ENCODE measurements at places on chromosomes 4 and X.
A peak's percentile ranks its signal among the peaks of the same experiment; 100 is the strongest.

- no peak for DNase-seq
Observed at GRCh38 chrX:153443476-153444332, 2.2 kb downstream of the TREX2 start.

DNA sequence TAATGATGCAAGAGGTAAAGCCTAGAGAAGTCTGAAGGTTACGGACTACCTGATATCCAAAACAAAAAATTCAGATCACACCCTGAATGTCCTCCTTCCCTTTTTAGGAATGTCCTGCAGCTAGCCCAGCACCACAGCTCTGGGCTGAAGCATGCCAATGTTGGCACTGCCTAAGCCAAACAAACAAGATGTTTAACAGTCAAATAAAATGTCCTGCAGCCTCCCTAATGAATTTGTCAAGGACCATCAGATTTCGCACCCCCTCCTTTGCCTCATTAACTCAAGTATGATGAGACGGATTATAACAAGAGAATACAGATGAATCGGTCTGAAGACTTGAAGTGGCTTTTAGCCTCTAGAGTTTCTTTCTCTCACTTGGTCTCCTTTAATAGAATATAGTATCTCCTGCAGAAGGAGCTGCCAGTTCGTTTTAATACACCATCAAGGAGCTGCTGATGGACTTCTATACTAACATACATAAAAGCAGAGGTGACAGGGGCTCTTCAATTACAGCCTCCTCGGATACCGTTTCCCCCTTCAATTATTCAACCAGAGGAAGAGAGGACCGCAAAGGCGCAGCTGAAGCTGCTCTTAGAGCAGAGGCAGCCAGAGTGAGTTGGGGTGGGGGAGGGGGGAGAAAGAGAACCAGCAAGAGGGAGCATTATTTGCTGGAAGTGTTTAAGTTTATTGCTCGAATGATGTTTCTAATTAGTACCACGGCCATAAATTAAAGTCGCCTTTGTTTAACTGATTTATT is 3.0 kb upstream of the MAB21L2 start:
- no peak for DNase-seq

- no peak for DNase-seq
Observed at GRCh38 chrX:118353081-118353850, 7.4 kb downstream of the WDR44 start.

- no peak for DNase-seq
Observed at GRCh38 chrX:71581210-71581609, 3.0 kb downstream of the GCNA start.

DNA sequence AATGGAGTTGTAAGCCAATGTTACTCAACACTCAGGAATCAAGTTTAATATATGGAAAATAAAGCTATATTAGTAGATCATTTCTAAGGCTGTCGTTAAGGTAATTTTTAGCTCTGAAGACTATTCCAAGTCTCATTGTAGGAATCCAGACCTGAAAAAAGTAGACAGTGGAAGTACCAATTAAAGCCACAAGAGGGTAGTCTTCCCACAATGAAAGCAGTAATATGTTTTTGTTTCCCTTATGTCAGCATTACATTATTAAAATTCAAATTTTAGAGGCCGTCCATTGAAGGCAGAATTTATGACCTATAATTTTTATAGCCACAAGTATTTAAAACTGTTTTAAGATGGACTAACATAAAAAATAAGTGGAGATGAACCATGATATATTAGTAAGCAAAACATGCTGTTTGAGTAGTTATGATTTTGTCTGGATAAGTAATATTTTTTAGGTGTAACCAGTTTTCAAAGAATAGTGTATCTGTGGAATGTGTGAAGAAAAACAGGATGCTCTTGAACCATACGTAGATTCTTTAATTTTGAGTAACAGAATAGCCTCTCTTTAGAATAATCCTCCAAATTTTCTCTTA is 372.6 kb upstream of the TECRL start:
- DNase-seq = no peak

GRCh38 chr4:109323348-109323747 is 20.9 kb upstream of the COL25A1 start:
- DNase-seq = no peak

- no peak for DNase-seq
Observed at GRCh38 chrX:147739196-147739595, 172.5 kb upstream of the FMR1 start.

GRCh38 chr4:87532907-87533306 is 3.7 kb upstream of the SPARCL1 start:
- no peak for DNase-seq

DNA sequence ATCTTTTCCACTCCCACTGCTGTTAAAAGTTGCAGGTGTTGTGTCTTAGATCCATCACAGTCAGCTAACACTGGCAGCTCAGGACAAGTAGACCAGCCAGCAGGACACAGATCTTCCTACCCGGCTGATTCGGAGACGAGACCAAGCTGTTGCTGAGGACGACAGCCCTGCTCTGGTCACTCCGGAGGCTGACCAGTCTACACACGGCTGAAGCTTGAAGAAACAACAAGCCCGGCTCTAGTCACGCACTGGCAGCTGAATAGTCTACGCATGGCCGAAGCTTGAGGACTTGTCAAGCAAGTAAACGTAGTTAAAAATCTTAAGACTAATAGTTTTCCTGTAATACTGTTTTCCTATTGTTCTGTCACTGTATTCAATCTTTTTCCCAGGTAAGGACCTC is 1.8 kb downstream of the ACOX3 start:
- DNase-seq = no peak

GRCh38 chr4:105415281-105415744 is 58.5 kb downstream of the PPA2 start:
- no peak for DNase-seq

GRCh38 chr4:153916273-153916755 is 127.4 kb upstream of the SFRP2 start:
- DNase-seq = peak; percentile 39

DNA sequence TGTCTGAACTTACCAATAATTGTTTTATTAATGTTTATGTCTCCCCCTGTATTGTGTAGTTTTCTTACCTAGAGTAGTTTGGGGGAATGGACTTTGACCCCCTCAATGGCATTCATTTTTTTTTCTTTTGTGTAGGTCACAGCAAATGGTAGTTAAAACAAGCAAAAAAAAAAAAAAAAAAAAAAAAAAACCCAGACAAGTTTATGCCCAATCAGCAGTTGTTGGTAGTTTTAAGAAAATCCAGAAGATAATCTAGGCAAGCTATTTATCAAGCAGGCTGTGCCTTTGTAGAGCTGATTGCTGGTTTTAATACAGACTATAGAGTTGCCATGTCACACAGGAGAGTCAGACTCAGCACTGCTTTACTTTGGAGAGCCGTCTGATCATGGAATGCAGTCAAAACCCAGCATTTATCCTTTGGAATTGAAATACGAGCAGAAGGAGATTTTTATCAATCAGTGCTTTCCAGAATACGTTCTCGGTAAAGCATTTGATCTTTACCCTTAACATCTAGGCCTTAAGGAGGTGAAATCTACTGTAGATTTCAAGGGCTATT is 16.6 kb downstream of the DCUN1D4 start:
- no peak for DNase-seq

DNA sequence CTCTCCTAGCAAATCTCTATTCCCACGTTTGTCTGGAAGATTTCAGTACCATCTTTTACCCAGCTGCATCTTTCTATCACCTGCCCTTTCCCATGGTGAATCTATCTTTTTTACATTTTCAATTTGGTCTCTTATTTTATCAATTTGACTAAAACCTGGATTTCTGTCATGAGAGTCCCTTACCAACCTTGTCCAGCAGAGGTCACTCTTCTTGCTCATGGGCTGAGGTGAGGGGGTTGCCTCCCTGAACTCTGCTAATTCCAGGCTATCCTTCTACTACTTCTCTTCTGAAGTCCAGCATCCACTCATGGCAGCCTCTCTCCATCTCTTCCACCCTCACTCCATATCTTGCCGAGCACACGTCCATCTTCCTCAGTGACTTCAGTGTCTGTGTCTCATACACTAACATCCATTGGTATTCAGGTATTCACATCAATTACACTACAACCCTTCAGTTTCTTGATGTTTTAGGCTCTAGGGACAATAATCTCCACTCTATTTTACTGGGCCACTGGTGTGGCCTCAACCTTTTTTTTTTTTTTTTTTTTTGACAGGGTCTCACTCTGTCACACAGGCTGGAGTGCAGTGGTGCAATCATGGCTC is 17.8 kb upstream of the ZNF827 start:
- DNase-seq = peak; percentile 26

GRCh38 chr4:174061026-174061425 is 222.4 kb downstream of the FBXO8 start:
- no peak for DNase-seq

GRCh38 chr4:4470208-4470607 is 71.6 kb downstream of the STX18 start:
- DNase-seq = no peak

DNA sequence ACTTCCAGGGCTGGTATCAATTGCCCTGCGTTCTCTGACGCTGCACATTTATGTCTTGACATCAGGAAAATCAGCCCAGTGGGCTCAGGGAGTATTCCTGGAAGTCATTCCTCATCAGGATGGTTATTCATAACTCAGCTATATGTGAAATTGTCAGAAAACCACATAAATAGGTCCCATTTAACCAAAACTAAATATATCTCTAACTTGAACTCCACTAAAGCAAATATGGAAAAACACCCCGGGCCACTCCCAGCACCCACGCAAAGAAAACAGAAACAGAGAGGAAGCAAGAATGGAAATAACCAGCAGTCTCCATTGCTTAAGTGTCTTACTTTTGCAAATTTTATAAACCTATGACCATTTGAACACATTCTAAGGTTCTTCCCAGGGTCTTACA is 112.0 kb downstream of the IRF2 start:
- DNase-seq = no peak

- DNase-seq = no peak
Observed at GRCh38 chrX:70226048-70226447, 8.4 kb upstream of the AWAT1 start.

DNA sequence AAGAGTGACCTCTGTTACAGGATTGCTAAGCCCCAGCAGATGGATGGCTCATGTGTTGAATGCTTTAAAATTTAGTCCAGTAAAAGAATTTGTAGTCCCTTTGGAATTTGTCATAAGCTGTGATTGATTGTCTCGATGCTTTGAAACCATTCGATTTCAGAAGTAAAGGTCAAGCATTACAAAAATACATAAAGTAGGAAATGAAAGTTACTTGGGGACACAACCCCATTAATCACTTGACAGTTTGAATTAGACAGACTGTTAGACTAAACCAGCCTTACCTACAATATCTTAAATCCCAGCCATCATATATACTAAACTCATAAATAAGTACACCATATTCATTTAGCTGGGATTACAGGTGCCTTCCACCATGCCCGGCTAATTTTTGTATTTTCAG is 6.6 kb downstream of the REST start:
- DNase-seq = no peak

DNA sequence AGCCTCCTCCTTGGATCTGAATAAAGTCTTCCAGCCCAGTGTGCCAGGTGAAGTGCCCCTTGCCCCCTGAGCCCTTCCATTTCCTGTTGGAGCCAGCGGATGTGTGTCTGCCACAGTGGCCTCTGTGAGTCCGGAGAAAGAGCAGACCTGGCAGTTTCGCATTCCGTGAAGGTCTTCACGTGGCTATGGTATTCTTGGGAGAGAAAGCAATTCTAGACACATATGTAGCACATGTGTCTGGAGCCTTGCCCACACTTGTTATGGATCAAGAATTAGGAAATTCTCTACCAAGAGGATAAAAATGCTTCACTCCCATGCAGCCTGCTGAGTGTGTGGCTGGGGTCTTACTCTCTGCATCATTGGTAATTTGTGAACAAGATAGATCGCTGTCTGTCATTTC is 130.9 kb downstream of the REPS2 start:
- DNase-seq = no peak

- no peak for DNase-seq
Observed at GRCh38 chr4:36026348-36026880, 217.9 kb downstream of the ARAP2 start.

- DNase-seq = peak; percentile 7
Observed at GRCh38 chrX:21656587-21657317, 1.4 kb downstream of the KLHL34 start.

DNA sequence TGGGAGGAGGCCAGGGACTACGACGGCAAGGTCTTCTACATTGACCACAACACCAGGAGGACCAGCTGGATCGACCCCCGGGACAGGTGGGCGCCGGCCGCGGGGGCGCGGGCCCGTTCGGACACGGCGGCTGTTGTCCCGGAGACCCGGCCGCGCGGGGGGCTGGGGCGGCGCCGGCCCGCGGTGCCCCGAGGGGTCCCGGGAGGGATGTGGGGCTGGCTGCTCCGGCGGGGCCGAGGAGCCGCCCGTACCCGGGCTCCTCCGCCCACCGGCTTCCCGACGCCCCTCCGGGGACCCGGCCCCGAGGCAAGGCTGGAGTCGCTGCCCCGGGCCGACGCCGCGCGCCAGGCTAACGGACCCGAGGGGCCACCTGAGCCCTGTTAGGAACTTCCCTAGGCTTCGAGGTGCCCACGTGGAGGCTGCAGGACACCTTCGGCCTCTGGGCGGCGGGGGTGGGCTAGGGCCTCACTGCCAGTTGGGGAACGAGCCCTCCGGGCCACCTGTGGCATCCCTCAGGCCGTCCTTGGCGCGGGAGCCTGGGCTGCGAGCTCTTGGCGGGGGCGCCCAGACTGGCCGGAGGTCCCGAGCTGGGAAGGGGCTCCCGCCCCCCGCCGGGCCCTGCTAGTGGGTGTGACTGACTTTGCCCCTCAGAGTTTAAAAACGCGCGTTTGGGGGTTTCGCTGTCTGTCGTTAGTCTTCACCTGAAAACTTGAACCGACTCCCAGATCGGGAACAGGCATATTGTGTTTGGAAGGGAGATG is 660 bp downstream of the WWC2 start:
- peak; percentile 25 for DNase-seq

DNA sequence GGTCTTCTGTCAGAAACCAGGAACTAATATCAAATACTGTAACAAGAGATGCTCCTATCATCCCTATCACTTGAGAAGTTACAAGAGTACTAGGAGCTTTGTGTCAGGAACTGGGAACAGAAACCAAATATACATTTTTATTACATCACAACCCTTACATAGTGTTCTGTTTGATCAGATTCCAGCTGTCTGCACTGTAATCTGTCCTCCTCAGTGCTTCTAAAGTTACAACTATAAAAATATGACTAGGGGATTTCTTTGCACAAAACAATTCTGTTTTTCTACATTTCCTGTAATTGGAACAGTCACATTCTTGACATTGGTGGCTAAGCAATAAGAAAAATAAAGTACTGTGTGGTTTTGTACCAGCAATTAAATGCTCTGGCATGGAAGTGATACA is 686.0 kb downstream of the PDHA2 start:
- no peak for DNase-seq
